ENCODE measurements at places on chromosomes 2 and 18.
A peak's percentile ranks its signal among the peaks of the same experiment; 100 is the strongest.

DNA sequence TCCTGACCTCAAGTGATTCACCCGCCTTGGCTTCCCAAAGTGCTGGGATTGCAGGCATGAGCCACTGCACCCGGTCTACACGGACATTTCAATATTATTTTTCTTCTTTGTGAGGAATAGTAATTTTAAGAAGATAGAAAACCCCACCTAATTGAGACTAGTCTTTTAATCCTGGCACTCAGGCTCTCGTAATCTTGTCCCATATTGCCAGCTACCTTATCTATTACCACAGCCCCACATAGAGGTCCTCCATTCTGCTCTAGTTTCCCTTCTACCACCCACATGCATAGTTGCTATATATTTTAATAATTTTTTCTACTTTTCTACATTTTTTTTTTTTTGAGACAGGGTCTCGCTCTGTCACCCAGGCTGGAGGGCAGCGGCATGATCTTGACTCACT, 9.5 kb upstream of the USP14 start:
- no peak for DNase-seq

- DNase-seq: peak; percentile 84
Observed at GRCh38 chr2:174939046-174939445, 66.1 kb downstream of the CHN1 start.

DNA sequence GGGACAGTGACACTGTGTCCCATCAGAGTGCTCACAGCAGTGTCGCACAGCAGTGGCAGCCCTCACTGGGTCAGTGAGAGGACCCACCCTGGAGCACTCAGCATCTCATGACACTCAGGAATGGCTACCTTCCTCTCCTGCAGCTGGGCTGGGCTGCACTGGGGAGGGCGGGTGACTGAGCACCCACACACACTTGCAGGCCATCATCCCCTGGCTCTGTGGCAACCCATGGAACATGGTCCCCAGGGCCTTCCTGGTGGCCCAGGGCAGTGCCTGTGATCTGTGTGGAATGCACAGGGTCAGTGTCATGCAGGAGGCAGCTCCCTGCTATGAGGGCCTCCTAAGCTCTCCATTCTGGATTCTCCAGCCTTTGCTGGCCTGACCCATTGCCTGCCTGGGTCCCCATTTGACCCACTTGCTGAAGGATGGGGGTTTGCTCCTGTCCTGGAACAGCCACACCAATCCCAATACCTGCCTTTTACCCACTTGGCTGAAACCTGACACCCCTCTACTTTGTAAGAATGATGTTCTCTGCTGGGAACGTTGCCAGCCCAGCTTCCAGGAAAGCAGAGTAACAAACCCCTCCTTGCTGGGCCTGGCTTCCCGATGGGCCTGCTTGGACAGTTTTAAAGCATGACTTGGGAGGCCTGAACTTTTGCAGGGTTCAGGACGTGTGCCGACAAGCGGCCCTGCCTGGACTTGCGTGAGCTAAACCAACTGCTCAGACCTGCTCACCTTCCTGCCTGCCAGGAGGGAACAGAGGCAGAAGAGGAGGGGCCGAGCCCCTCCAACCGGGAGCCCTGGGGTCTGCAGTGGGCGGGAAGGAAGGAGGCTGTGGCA, 13.7 kb downstream of the HS6ST1 start:
- peak; percentile 94 for DNase-seq

DNA sequence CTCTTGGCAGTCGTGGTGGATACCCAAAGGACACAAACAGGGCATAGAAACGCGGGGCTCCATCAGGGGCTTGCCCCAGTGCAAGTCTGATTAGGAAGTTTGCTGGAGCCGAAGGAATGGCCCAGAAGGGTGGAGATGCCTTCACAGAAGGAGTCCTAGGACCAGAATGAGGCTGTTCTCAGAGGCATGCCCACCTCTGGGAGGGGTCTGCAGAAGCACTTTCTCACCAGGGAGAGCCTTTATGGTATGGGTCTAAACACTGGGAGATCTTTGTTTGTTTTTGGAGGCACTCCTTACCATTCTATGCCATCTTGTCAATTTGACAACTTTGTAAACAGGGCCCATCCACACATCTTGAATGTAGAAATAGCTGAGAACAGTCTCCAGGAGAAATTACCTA, 75.0 kb downstream of the CRIM1 start:
- no peak for DNase-seq

DNA sequence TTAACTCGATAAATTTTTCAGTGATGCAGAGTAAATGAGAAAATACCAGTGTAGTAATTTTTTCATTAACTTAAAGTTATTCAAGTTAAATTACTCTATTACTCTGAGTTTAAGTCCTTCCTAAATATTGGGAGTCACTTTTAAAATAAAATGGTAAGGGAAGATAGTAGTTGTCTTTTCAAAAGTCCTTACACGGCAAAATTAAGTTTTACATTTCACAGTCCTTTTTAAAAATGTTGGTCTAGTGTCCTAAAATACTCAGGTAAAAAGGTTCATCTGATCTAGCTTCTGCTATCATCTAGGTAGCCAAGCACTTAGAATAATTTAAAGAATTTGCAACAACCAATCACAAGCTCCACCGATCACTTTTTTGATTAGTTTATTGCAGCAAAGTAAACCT, 146.9 kb downstream of the MEMO1 start:
- no peak for DNase-seq

GRCh38 chr2:233402789-233403188, 48.5 kb downstream of the DGKD start:
- no peak for DNase-seq

DNA sequence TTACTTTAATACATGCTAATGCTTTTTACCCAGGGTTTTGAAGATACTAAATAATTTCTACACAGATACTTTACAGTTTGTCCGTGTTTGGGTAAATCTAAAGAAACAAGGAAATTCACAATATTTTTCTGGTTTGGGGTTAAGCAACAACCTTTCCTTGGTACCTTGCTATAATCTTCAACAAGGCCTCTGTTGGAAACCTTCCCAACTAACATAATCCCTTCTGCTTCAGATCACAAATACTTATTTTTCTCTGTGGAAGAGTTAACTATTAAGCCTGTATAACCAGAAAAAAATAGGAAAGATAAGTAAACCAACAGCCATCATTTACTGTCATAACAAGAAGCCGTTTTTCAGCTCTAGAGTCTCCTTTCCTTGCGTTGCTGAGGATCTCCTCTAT, 15.0 kb downstream of the FEZ2 start:
- no peak for DNase-seq

- no peak for DNase-seq
Observed at GRCh38 chr2:136487421-136487820, 277.9 kb upstream of the THSD7B start.

GRCh38 chr2:65767946-65768345, 335.5 kb upstream of the SPRED2 start:
- DNase-seq: no peak

- no peak for DNase-seq
Observed at GRCh38 chr2:53040536-53041229, 726.9 kb upstream of the CHAC2 start.

- DNase-seq: peak; percentile 11
Observed at GRCh38 chr2:197215748-197216360, 94.7 kb downstream of the ANKRD44 start.

GRCh38 chr18:12654971-12655370, 2.9 kb downstream of the SPIRE1 start:
- DNase-seq: no peak

DNA sequence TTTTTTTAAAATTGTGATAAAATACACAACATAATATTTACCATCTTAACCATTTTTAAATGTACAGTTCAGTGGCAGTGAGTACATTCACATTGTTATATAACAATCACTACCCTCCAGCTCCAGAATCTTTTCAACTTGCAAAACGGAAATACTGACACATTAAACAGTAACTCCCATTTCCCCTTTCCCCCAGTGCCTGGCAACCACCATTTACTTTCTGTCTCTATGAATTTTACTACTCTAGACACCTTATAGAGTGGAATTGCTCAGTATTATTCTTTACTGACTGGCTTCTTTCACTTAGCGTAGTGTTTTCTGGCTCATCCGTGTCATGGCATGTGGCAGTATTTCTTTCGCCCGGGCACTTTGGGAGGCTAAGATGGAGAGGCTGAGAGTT, 32.6 kb downstream of the FASTKD2 start:
- no peak for DNase-seq

DNA sequence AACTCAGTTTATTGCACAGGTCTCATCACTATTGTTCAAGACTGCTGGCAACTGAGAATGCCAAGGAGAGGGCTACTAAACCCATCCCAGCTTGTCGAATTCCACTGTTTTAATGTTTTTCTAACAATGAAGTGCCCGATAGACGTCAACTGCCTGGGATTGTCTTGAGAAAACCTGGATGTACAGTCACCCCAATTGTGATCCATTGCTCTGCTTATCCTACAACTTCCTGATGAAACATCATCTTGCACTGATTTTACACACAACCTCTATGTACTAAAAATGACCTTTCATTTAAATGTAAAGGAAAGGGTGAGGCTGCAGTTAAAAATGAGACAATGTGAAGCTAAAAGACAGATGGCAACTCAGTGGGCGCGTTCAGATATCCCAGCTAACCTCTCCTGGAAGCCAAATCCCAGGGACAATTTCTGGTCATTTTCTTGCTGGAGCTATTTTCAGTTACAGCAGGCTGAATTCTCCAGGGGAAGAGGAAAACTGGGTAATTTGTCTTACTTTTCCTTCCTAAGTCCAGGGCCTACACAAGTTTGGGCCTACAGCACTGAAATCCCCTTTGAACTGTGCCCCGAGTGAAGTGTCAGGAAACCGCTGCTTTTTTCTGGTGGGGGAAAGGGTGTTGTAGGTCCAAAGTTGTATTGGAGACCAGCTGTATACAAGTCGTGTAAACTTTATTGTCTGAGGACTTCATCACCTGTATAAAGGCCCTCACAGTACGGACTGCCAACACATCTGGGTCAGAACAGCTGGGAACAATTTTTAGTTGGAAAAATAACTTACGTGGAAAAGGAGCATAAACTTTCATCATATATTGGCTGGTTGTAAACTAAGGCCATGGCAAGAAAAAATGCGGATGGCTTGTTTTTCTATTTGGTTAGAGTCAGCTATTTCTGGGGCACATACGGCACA, 68.9 kb upstream of the LTBP1 start:
- no peak for DNase-seq

GRCh38 chr2:172253190-172254052, 150.7 kb upstream of the DLX2 start:
- peak; percentile 100 for DNase-seq

DNA sequence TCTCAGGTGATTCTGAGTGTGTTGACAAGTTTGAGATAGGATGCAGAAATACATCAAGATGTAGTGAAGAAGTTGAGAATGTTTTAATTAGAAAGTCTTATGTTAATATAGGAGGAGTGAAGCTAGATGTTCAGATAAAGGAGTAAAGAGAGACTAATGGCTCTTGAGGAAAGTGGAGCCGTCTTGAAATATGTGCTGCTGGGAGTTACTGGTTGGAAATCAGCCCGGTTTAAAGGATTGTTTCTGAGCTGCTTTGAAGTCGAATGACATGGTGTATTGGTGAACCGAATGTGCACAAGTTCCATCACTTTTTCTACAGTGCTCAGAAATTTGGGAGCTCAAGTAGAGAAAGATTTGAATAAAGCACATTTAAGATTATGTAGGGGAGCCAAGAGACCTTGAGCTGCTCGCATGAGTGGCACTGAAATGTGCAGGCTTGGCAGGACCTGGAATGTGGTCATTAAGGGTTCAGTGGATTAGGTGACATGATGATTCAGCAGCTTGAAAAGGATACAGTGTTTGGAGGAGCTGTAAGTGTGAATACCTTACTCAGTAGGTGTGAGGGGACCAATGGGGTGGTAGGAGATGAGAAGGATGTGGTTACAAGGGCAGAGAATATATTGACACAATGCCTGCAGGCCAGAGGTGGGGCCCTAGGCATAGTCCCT, 68.6 kb downstream of the CAB39 start:
- DNase-seq: no peak

DNA sequence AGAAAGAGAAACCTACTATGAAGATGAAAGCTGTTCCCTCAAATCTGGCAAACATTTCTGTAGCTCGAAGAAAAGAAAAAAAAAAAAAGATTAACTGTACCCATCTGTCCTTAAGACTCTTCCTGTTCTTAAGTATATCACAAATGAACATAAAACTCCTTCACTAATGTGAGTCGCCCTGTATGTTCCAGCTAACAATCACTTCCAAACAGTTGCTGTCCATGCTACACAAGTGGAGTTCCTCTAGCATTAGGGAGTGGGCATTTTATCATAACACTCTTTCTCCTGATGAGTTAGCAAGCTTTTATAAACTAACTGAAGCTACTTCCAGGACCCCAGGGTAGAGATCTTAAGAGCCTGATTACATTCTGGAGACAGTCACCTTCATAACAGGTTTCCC, 5.8 kb downstream of the CUL3 start:
- no peak for DNase-seq

DNA sequence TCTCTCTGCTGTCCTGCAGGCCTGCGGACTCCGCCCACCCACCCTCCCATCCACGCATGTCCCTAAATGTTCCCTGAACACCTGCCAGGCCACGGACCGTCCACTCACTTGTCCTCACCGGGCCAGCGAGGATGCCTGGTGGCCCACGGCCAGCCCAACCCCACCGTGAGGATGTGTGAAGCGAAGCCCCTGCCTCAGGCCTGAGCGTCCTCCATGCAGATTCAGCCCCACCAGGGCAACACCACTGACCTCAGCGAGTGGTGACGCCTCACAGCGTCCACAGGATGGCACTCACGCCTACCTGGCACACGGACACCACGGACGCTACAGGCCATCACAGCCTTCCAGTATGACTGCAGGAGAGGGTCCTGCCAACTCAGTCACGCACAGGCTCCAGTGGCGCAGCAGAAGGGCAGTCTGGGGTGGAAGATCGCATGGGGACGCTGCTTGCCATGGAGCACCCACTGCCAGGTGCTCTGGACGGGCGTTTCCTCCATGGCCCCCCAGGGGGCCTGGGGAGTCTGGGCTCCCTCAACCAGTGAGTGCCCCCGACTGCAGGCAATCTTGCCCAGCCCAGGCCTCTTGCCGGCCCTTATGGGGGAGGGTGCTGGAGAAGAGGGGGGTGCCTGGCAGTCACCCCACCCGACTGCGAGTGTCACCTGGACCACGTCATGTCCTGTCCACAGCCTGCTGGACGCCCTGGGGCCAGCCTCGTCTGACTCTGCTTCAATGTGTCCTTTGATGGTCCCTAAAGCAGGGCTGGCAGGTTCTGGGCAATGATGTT, 25.4 kb downstream of the HDAC4 start:
- DNase-seq: no peak

- no peak for DNase-seq
Observed at GRCh38 chr18:9907867-9908266, 5.9 kb upstream of the VAPA start.

GRCh38 chr2:190512539-190513095, 21.9 kb downstream of the NEMP2 start:
- no peak for DNase-seq

- no peak for DNase-seq
Observed at GRCh38 chr18:46034230-46034629, 37.8 kb downstream of the PSTPIP2 start.

DNA sequence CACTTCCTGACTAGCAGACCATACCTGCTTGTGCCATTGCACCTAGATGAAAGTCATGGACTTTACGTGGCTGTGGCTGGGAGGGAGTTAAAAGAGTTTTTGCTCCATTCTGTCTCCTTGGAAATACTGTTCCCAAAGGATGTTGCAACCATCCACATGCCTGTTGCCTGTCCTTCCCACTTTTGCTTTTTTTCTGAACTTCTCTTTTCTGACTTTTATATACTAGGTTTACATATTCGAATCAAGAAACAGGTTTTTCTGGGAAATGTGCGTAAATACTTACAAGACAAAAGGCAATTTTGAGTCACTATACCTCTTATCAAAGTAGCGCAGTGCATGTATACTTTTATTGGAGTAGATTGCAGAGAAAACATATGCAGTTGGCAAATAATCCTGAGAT, 244.8 kb downstream of the PRKCE start:
- no peak for DNase-seq

Data from fibroblast of skin of abdomen (primary cell).